Activated T-cell treated with anti-CD3 and anti-CD28 coated beads, Interleukin-2, amount 50 U/mL, for 1 hour (primary cell): ENCODE measurements at places on chromosomes 5 and 9.

DNA sequence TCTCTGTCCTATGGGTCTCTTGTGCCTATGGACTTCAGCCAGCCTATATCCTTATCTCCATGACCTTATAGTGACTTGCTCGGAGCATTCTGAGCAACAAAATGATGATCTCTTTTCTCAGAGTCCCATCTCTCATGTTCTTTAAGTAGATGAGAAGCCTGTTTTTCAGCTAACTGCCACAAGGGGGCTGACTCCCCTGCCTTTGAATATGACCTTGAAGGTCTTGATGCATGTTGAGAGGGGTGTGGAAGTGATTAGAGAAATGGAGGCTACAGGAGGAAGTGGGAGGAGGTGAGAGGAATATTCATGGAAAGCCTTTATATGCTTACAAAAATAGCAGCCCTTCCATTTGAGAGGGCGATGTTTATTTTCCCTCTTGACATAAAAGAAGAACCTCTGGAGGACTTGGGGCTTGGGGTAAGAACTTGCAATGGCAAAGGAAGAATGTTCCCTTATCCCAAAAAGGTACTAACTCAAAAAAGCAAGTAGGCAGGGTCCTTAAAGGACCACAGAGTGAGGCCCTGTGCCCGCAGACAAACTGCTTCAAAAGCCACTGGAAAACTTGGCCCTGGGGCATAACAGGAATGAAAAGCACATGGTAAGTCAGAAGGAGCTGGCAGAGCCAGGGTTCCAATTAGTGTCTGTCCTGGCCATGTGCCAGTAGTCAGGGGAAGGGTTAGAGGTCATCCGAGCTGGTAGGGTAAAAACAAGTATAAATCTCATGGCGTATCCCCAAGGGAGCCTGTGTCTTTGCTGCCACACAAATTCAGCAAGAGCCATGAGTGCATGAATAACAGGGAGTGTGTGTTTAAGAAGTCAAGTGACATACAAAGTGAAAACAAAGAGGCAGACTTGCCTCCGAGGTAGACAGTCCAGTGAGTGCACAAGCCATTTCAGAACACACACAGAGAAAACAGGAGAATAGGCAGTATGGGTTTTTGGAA, 39.1 kb downstream of the FGD3 start:
- DNase-seq, result peak; percentile 49

DNA sequence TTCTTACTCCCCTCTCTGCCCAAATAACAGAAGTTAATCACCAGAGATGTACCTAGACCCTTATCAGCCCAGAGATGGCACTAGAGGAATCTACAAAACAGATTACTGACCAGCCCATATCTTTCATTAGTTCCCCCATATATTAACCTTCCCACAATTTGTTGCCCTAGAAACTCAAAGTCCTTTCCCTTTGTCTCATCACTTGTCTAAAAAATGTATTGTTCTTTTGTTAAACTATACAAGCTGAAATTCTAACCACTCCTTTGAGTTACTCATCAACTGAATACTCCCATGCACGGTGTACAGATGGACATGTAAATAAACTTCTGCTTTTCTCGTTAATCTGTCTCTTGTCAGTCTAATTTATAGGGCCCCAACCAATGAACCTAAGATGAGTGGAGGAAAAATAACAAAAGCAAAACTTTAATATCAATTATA, 130.9 kb downstream of the CCDC192 start:
- DNase-seq, result no peak

- DNase-seq, result no peak
Observed at GRCh38 chr5:60436518-60436917, 263.4 kb downstream of the DEPDC1B start.

DNA sequence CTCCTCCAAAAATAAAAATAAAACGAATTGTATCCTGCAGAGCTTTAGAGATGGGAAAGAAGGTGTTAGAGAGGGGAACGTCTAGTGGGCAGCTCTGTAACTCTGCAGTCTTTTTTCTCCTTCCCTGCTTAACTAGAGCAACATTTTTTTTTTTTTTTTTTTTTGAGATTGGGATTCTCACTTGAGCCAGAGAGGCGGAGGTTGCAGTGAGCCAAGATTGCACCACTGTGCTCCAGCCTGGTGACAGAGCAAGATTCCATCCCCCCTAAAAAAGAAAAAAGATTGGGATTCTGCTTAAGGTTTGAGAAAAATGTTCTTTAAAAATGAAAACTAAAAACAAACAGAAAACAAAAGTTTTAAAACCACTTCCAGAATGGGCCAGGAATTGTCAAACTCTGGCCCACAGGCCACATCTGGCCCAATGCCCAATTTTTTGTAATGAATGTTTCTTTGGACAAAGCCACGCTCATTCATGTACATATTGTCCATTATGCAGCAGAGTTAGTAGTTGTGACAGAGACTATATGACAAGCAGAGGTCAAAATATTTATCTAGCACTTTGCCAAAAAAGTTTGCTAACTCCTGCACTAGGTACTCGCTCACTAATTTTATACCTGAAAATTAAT, 98.5 kb downstream of the ZCCHC7 start:
- DNase-seq, result no peak

DNA sequence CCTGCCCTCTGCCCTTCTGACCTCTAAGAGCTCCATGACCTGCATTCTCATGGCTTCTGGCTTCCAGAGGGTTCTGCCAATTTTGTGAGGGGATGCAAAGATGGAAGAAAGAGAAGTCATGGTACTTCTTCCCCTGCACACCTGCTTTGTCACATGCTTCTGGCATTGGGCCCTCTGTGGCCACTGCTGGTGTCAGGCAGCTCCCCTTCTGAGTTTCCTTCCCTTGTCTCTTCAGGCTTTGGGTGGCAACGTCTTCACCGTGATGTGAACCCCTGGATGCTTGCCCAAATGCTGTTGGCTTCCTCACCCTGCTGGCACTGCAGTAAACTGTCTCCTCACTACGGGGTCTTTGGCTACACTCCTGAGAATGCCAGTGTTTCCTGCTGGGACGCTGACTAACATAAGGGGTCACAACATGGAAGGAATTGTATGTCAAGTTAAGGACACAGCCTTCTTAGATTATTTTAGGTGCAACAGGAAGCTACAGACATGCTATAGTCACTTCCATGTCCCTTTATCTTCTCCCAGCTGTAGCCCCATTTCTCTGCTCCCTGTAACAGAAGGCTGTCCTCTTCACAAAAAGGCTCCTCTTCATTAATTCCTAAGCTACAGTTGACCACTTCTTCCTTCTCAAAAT, 8.9 kb upstream of the CLINT1 start:
- DNase-seq, result no peak

DNA sequence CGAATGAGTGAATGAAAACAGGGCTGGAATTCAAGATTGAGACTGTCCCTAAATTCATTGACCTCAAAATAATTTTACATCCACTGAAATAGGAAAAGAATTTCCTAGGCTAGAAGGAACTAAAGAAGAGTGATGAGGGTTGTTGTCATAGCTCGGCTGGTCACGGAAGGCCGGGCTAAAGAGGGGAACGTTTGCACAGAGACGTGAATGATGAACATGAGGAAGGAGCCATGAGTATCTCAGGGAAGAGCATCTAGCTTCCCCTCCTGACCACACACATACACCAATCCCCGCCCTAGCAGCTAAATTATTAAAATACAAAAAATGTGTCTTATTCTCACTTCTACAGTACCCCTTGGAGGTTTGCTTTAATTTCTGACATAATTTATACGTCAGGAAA, 124.4 kb upstream of the ABCA1 start:
- no peak for DNase-seq

GRCh38 chr9:114110180-114110579, 11.1 kb upstream of the KIF12 start:
- DNase-seq, result no peak

DNA sequence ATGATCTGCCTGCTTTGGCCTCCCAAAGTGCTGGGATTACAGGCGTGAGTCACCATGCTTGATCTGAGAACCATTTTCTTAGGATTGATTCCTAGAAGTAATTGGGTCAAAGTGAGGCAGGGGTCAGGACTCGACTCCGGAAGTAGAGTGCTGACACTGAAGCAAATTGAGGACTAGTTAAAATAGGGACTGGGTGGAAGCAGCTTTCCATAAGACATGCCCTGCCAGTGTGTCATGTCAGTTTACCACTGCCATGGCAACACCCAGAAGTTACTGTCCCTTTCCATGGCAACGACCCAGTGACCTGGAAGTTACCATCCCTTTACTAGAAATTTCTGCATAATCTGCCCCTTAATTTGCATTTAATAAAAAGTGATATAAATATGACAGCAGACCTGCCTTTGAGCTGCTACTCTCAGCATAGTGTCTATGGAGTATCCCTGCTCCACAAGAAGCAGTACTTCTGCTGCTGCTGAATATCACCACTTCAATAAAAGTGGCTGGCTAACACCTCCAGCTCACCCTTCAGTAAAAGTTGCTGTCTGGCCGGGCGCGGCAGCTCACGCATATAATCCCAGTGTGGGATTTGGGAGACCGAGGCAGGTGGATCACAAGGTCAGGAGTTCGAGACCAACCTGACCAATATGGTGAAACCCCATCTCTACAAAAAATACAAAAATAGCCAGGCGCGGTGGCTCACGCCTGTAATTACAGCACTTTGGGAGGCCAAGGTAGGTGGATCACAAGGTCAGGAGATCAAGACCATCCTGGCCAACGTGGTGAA, 47.8 kb upstream of the JADE2 start:
- no peak for DNase-seq

DNA sequence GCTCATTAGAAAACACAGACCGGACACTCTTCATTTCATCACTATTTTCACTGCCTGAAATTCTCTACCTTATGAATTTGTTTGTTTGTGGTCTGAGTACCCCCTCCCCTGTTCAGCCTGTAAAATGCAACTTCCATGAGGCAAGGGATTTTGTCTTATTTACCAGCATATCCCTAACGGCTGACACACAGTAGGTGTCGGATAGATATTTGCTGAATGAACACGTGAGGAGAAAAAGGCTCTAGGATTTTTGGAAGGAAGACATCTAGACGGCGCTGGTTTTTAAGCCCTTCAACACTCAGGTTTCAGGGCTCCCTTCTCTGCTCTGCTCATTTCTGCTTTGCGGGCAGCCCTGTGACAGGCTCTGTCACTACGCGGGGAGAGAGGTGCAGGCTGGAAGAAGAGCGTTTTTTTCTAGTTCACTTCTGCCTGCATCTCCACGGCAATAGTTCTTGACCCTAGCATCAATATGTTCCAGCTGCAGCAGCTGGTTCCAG, 41.0 kb downstream of the KCNMB1 start:
- no peak for DNase-seq

DNA sequence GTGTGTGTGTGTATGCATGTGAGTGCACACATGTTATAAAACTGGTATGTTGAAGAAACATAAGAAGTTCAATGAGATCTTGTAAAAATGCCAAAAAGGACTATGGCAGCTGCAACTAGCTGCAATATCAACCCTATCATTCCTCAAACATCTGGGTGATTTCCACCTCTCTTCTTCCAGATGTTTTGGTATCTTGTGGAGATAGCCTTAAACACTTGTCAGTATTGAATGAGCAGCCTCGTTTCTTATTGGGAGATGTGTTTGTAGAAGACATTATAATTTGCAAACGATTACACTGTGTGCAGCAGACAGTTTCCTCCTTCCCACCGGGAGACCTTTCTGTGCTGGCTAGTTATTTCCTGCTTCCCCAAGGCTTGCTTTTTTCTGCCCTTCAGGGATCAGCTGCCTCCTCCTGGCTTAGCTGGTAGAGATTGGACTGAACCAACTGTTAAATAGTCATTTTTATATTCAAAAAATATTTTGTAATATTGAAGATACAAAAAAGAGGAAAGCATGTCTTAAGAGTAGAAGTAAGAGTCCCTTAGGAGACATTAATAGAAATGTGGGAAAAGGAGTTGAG, 168.4 kb upstream of the MPDZ start:
- no peak for DNase-seq

GRCh38 chr5:73940026-73940425, 314.0 kb downstream of the ARHGEF28 start:
- no peak for DNase-seq

GRCh38 chr5:6448622-6449464, at the start of gene UBE2QL1:
TSS of gene UBE2QL1 (plus strand) at chr5:6448859. CDS start at chr5:6448894, 35 bp downstream.
- DNase-seq, result peak; percentile 27

- no peak for DNase-seq
Observed at GRCh38 chr5:78639791-78640190, 8.8 kb downstream of the LHFPL2 start.

- no peak for DNase-seq
Observed at GRCh38 chr9:12965303-12965702, 190.5 kb downstream of the LURAP1L start.

DNA sequence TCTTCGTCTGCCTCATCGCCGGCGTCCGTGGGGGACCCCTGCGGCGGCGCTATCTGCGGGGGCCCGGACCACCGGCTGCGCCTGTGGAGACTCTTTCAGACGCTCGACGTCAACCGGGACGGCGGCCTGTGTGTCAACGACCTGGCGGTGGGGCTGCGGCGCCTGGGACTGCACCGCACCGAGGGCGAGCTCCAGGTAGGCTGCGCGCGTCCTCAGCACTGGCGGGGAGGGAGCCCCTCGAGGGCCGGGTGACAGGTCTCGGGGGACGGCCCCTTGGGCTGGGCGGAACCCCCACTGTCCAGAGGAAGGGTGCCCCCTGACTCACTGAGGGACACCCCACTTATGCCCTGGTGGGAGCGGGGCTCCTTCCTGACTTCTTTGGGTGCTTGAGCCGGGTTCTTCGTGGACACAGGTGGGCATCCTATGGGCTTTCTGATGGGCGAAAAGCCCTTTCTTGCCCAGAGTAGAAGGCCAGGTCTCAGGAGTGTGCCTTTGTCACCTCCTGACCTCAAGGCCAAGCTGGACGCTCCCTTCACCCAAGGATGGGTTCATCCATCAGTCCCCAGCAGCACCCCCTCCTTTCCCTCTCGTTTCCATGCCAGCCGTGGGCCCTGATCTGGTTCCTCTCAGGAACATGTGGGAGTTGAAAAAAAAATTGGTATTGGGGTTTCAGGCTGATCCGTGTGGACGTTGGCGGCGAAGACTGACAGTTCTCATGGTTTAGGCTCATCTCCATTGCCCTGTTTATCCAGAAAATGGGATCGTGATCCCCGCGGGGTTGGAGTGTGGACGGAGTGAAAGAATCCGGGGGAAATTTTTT, 564 bp downstream of the SLC25A25 start:
- DNase-seq, result no peak

DNA sequence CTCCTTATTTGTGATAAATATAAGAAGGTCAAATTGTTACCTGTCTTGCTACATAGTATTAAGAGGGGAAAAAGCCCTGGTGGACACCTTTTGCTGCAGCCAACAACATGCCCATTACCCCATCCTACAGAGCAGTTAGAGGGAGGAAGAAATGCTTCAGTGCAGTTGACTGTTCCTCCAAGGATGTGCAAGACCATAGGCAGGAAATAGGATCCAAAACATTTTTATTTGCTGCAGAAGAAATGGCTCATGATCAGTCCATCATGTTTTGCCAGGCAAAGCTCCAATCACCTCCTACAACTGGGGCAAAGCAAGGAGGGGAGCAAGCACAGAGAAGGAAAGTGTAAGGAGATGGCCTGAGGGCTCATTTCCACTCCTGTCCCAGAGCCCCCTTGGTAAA, 399.1 kb upstream of the PIK3R1 start:
- DNase-seq, result no peak

DNA sequence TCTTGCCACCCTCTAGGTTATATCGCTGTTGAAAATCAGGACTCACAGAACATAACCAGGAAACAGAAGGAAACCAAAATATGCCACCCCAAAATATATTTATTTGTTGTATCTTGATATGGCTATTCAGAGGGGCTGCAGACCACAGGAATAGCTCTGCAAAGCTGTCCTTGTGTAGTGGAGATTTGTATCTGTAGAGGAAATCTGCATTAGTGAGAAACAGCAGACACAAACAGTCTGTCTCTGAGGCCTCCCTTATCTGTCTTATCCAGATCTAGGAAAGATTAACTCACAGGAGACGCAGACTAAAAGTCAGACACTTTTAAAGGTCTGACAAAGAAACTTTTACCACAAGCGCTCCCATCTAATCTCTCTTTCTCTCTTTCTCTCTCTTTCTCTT, 54.1 kb upstream of the CEMIP2 start:
- DNase-seq, result no peak
